Panc1 (cell line): ENCODE measurements at places on chromosomes 1 and 21. TPM values are rescaled to one million over a fixed set of nuclear protein-coding genes. Genes with fewer than 3 reads are reported as not detected.

The CLCA1 gene
- 0.08 TPM for total RNA-seq

The PLEKHA6 gene
- 5.5 TPM for total RNA-seq

The PEX10 gene
- total RNA-seq, result 49.8 TPM

The RGS7 gene
- 0.10 TPM for total RNA-seq

The PTPRU gene
- 0.72 TPM for total RNA-seq

The INAVA gene
- total RNA-seq, result 3.6 TPM

The SPRR5 gene
- not detected for total RNA-seq

The KRTAP12-2 gene
- not detected for total RNA-seq

DNA sequence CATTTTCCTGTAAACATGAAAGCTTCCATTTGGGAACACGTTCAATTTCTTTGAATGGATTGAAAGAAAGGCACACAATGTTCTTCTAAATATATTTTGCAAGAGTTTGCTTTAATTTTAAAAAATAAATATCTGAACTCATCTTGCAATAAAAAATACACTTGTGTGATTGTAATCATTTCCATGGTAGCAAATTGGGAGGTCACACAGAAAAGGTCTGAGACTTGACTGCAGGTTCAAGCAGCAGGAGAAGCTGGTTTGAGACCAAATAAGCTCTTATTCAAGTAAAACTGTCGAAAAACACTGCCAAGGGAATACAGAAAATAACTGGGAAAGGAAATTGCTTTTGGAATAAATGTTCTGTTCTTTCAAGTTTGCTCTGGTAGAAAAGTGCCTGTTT lies 498.9 kb downstream of the ADGRL2 start:
- no peak for DNase-seq

- no peak for DNase-seq
These were observed 27.4 kb downstream of the MAP7D1 start for GRCh38 chr1:36183309-36183856.

GRCh38 chr1:67704351-67704750 lies 19.4 kb downstream of the GADD45A start:
- DNase-seq, result no peak

- DNase-seq, result no peak
These were observed 1.3 kb downstream of the GORAB start for GRCh38 chr1:170533298-170533697.

DNA sequence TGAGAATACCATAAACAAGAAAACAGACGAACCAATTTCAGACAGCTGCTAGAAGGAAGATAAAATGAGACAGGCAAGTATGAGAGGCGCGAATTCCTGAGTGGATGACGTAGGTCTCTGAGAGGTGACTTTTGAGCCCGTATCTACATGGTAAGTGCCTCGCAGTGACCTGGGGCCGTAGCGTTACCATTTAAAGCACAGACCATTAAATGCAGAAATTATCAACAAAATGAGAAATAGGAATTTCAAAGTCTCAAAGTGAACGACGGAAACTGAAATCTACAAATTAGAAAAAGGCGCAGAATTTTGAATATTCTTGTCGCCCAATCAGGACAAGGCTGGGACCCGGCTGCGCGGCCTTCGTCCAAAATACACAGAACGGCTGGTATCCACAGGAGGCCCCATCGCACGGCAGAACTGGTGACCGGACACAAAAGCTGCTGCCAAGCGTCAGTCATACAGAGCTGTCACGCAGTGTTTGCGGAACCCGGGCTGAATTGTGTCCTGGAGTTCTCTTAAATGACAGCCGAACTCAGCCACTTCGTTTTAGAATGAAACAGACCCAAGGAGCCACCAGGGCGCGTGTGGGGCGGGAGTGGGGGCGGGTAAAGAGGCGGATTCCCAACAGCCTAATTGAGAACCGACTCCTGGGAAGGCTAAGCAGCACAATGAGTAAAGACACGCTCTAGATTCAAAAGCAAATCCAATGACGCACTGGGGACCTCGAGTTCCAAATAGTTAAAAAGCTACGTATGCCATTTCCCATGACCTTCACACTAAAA lies 13.8 kb upstream of the BOLA1 start:
- DNase-seq, result peak; percentile 78

DNA sequence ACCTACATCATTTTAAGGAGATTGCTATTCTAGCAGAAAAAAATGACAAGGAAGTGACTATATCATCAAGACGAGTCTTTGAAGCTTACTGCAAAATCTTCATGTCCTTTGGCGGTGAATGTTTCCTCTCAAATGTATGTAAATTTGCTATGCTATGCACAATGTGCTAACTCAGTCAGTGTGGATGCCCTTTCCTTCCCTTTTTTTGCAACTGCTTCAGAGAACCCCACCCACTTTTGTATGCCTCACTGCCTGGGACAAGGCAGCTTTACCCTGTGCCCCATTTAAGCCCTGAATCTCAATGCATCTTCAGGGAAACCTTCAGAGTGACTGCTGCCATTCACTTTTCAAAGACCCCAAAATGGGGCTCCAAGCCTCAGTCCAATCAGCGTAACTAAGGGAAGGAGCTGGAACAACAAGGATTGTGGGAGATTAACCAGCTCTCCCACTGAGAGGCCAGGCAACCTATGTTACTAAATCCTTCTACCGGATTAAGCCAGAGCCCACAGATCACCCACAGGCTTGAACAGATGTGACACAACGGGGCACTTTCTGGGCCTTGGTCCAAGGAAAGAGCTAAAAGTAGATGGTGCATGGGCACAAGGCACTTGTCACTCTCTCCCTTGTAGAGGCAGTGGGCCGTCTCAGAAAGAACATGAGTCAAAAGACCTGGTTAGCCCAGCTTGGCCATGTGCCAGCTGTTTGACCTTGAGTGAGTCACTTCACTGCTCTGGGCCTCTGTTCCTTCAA lies 154.4 kb downstream of the PLPP3 start:
- DNase-seq, result no peak

DNA sequence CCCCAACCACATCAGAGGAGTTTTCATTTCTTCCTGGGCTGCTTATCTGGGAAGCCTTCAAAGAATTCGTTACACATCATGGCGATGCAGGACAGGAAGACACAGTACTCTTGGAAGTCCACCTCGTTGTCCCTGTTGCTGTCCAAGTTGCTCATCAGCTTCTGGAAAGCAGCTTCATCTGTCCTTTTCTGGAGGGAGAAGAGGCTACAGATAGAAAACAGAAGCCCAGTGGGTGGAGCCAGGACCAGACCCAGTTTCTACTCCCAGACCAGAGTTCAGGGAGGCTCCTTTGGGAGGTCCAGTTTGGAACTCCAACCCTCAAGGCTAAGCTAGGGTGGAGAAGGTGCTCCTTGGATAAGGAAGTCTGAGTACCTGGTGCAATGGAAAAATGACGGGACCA lies 1.9 kb downstream of the S100A4 start:
- no peak for DNase-seq

- DNase-seq, result no peak
These were observed 68.9 kb upstream of the PARP1 start for GRCh38 chr1:226476648-226477319.

DNA sequence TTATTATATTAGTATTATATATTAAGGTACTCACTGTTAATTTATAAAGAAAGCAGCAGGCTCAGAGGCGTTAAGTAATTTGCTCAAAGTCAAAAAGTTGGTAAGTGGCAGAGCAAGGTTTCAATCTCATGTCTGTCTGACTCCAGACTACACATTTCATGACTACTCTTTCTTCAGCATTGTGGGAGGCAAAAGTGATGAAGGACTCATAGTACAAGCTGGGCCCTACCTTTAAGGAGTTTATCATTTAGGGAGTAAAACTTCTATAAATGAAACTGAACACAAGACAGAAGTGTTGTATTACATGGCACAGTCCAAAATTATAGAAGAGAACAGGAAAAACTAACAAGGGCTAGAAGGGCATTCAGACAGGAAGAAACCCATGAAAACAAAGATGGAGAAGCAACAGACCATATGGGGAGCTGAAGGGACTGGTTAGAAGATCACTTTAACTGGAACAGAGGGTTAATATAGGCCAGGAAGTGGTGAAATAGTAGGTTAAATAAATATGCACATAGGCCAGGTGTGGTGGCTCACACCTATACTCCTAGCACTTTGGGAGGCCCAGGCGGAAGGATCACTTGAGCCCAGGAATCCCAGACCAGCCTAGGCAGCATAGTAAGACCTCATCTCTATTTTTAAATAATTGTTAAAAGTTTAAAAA lies 11.5 kb downstream of the SORT1 start:
- DNase-seq, result no peak

DNA sequence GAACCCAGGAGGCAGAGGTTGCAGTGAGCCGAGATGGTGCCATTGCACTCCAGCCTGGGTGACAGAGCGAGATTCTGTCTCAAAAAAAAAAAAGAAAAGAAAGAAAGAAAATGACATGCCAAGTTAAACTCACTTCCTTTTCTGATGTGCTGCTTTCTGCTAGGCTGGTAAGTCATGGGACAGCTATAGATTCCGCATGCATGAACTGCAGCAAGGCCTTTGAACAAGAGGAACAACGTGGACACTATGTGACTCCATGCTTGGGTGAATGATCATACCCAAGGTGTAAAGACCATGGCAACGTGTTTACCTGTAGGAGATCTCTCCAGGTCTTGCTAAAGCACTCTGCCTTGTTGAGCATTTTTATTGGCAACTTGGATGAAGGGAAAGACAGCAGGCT lies 10.3 kb upstream of the TTF2 start:
- no peak for DNase-seq

GRCh38 chr1:15493869-15494390 lies 18.0 kb downstream of the CELA2B start:
- no peak for DNase-seq

GRCh38 chr1:29786791-29787732 lies 550.7 kb downstream of the PTPRU start:
- no peak for DNase-seq

DNA sequence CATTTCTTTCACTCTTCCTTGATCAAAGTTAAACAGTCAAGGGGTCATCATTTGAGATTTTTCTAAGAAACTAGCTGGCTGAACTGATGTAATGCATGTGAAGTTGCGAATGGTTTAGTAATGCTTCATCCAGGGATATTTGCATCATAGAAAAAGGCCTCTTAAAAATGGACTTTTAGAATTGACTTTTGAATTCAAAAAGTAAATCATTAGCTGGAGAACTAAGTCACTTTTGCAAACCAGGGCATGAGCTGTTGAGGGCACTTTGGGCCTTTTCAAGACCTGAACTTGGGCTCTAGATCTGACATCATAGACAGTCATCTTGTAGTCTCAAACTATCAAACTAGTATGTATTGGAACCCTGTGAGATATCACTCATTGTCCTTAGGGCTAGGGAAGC lies 85.0 kb downstream of the GRIK1 start:
- DNase-seq, result no peak

DNA sequence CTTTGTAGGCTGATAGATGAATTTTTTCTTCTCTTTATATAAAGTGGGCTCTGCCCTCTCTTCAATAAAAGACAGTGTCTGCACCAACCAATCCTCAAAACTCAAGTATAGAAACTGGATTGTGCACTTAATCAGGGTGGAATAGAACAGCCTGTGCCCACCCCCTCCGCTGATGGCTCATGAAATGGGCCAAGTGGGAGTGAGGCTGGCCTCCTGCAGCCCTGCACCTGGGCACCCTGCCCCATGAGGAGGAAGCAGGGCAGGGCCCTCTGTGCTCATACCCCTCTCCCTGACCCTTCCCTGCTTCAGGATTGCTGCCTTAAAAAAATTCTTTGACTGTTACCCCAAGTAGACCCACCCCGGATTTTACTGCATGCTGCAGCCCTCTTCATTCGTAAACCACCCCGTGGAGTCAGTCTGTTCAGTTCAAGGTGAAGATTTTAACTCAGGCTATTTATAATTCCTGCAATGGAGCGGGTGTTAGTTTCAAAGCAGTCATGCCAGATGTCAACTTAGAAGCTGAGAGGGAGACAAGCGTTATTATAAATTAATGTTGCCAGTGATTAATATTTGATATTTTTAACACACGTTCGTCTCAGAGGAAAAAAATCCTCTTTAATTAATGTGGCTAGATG lies 15.8 kb downstream of the PROK1 start:
- no peak for DNase-seq

DNA sequence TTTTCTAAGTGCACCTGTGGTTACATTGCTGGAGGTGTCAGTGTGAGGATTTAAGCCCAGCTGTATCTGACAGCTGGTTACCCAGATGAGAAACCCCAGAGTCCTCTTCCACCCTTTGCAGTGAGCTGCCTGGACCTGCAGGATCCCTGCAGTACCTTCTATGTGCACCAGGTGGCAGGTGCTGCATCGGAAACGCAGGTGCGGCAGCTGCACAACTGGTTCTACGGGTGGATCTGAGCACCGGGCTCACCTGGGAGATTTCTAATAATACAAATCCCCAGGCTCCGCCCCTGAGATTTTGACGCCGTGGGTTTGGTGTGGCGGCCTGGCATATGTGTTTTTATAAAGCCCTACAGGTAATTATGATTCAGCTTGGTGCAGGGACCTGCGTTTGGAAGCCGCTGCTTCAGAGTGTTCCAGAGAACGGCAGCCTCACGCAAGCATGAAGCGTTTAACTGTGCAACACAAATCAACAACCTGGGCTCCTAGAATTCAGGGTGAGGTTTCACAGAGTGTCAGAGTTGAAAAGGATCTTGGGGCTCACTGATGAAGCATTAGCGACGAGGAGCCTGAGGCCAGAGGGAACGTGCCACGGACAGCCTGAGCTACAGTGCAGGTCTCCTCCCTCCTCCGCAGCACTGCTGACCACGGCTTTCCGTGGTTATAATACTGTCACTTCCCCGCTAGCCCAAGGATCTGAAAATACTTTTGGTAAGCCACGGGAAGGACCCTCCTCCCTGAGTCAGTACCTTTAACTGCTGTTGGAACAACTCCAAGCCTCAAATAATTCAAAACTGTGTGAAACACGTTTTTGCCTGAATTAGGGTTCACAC lies 96.7 kb upstream of the TRABD2B start:
- peak; percentile 38 for DNase-seq

DNA sequence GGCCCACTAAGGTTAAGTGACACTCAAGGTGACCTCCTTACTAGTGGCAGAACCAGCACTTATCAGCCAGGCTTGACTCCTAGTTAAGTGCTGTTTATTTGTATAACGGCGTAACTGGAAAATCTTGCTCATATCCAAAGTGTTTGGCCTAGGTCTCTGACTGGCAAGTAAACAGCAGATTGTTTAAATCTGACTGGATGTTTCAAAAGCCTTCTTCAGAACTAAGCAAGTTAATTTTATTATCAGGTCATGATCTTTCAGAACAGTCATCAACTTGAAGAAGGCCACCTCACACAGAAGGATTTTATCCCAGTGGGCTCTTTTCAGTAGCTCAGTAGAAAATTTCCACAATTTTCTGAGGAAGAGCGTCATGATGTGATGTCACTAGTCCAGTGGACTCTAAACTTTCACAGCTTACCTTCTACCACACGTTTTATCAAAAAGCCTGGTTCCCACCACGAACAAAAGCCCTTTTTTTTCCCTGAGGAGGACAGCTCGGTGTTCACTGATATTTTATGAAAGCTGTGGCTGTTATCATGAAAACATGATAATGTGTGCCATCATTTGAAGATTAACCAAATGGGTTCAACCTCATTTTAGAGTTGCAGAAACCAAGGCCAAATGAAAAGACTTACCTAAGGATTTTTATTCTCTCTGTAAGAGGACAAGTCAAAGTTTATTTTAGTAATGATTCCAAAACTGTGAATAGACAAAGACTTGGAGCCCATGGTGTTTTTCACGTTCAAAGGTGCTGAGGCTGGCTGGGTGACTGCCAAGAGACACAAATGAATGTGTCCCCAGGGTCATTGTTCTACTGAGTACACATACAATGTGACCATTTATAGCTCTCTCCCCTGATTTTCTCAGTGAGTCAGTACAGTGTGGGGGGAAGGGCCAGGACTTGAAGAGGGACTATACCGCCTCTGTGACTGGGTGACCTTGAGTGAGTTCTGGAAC lies 9.1 kb downstream of the SGIP1 start:
- DNase-seq, result peak; percentile 93

GRCh38 chr21:26982767-26983166 lies 15.9 kb upstream of the ADAMTS5 start:
- no peak for DNase-seq
